GM20000 (cell line): ENCODE measurements at places on chromosomes 7 and 10.

GRCh38 chr7:46352004-46352954 is 431.2 kb upstream of the IGFBP3 start:
- DNase-seq = peak; percentile 34

DNA sequence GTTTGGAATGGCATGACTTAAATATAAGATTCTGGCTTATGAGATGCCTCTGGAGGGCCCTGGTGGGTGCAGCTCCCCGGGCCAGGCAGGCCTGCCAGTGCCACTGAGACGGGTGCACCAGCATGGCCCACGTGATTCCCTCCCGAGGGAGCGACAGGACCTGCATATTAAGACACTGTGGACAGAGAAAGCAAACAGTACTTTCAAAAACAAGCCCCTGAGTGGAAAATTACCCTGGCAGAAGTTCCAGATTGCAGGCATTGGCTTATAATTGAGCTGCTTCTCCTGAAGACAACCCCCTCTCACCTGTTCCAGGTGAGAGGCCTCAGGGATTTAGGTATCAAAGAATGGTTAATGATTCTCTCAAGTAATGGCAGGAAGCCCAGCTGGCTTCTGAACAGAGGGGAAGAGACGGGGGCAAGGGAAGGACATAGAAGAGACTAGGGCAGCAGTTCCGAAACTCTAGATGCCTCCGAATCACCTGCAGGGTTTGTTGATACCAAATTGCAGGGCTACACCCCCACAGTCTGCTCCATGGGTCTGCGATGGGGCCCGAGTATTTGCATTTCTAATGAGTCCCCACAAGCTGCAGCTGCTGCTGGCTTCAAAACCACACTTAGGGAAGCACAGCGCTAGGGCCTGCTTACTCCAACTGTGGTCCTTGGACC is 66.0 kb upstream of the DOCK1 start:
- no peak for DNase-seq

GRCh38 chr7:92699966-92700514 is 109.8 kb upstream of the FAM133B start:
- no peak for DNase-seq

DNA sequence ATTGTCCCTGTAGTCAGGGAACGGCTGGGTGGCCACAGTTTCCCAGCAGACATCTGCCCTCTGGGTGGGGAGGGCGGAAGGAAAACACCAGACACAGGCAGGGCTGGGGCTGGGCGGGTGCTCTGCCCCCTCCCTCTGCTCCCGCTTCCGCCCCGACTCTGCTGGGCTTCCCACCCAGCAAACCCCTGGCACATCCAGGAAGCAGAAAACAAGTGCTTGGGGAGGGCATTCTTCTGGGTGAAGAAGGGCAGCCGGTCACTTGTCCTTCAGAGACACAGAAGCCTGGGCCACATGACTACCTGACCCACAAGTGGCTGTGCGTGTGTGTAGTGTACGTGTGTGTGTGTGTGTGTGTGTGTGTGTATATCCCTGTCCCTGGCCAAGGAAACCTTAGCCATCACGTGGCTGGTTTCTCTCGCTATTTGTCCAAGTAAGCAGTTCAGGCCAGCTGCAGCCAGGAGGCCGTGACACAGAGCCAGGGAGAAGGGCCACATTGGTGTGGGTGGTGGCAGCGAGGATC is 77.9 kb downstream of the ZMIZ1 start:
- no peak for DNase-seq

DNA sequence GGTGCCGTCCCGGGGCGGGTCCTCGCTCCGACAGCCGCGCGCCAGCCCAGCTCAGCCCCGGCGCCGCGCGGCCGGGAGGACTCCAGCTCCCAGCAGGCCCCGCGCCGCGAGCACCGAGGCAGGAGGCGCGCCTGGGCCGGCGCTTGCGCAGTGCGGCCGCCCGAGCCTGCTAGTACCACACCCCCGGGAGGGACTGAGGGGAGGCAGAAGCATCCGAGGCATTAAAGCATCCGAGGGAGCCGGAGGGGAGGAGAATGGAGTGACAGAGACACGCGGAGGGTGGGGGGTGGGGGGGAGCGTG is at the start of gene GRK5:
GRK5 (plus strand) TSS at position 206 of the 301 bp plus-strand sequence. CDS start 347 bp downstream, outside the sequence.
- DNase-seq = peak; percentile 99

DNA sequence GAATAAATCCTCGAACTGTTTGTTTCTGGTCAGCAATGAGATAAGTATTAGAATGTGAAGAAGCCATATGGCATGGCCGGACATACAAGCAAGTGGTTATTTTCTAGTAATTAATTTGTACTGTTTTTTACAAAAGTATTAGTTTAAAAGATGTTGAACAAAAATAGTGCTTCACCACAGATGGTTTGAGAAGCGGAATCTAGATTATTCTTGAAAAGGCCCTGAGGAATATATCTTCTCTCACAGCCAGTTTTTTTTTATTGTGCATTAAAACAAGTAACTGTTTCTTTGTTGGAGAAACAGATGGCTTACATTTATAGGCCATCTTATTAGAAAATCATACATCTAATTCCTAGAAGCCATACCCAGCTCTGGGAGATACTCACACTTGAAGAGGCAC is 153.3 kb downstream of the TMEM26 start:
- no peak for DNase-seq

DNA sequence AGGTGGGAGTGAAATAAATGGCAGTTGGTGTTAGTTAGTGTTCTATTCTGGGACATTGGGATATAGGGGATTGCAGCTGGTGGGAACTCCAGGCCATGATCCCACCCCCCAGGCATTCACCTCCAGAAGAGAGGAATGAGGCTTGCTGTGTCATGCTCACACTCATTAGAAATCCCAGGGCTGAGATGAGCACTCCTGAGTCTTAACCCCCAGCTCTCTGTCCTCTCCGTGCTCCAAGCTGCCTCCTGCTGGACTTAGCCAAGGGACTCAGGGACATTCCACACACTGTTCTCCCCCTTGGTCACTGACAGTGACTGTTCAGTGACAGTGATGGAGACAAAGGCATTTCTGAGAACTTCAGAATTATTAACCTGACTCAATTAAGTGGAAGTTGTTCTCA is 21.5 kb downstream of the CYP26A1 start:
- no peak for DNase-seq

- no peak for DNase-seq
Measured at GRCh38 chr7:66047426-66047825, 28.2 kb upstream of the ASL start.

GRCh38 chr10:113646336-113647201 is 17.3 kb downstream of the NRAP start:
- no peak for DNase-seq

DNA sequence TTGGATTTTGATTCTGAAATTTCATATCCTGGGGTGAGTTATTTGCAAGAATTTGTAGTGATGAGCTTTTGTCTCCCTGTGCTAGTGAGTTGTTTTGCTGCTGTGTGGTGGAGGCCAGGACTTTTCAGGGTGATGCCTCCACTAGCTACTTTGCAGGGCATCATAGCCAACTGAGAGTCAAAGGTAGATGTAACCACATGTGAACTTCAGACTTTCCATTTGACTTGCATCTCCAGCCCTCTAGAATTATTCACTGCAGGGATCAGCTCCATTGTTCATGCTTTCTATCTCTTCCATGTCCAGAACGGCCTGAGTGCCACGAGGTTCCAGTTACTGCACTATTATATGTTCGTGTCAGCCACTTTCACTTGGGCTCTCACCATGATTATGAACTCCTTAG is 534.3 kb downstream of the GRM8 start:
- no peak for DNase-seq

- no peak for DNase-seq
Measured at GRCh38 chr10:94146746-94147145, 153.0 kb downstream of the PLCE1 start.

GRCh38 chr10:15879663-15880062 is 19.4 kb upstream of the MINDY3 start:
- no peak for DNase-seq

- no peak for DNase-seq
Measured at GRCh38 chr10:132920101-132920925, 22.1 kb downstream of the CFAP46 start.

- DNase-seq = no peak
Measured at GRCh38 chr10:69781576-69781975, 20.1 kb upstream of the COL13A1 start.

- DNase-seq = no peak
Measured at GRCh38 chr7:38199154-38199553, 21.1 kb downstream of the STARD3NL start.

- DNase-seq = no peak
Measured at GRCh38 chr7:129796186-129796775, 156.5 kb downstream of the UBE2H start.

GRCh38 chr7:30656006-30656957 is 26.0 kb downstream of the CRHR2 start:
- no peak for DNase-seq

DNA sequence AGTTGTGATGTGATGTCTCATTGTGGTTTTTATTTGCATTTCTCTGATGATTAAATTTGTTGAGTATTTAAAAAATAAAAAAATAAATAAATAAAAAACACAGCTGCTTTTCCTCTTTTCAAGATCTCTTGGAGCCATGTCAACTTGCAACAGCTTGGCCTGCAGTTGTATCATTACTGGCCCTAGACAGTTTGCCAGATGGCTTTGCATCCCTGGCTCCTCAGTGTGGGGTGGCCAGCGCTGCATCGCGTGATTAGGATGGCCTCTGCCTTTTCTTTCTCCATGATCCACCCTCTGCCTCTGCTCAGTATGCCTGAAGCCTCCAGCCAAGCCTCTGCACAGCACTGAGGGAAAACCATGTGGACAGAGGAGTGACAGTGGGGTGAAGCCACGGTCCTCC is 96.8 kb downstream of the PPP1R3C start:
- DNase-seq = no peak

DNA sequence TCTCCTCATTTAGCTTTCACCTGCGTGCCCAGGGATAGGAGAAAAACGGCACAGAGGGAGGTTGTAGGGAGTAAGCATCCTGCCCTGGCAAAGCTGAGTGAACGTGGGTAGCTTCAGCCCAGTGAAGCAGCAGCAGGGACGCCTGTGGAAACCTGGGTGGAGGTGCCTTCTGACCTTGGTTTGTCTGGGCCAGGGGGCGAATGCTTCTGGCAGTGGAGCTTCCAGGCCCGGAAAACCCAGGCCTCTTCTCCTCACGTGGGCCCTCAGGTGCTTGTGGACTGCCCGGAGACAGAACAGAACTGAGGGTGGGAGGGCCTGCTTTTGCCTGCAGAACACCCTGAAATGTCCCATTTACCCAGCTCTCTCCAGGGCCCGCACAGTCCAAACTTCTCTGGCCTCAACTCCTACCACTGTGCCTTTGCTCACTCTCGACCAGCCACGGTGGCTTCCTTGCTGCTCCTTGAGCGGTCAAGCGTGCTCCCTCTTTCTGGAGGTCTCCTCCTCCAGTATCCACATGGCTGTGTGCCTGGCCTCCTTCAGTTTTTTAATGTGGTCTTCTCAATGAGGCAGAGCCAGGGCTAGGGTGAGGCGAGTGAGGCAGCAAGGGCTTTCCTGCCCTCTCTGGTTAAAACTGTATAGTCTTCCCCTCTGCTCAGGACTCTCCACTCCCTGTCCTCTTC is 62.4 kb downstream of the TMEM209 start:
- DNase-seq = no peak

DNA sequence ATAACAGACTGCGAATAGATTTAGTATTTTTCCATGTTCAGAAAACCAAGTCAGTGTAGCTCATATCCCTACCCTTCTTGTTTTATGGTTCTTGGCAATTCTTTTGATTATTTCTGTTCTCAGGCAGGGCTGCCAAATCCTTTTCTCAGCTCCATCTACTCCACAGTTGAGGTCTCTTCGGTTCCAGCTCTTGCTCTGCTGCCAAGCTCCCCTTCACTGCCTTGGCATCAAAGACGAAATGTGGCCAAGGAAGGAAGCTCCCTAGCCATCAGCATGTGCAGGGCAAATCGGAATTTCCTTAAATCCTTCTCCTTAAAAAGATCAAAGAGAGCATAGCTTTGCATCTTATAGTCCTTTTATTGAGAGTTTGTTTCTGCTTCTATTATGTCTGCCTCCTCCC is 116.4 kb upstream of the NOBOX start:
- no peak for DNase-seq

DNA sequence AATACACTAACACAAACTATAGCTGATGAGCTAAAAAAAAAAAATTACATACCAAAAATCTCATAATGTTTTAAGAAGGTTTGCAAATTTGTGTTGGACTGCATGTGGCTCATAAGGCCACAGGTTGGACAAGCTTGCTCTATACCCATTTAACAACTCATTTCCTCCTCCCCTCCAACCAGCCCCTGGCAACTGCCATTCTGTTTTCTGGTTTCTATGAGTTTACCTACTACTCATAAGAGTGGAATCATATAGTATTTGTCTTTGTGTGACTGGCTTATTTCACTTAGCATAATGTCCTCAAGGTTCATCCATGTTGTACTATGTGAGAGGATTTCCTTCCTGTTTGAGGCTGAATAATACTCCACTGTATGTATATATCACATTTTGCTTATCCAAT is 100.4 kb upstream of the ARHGAP21 start:
- DNase-seq = no peak

- DNase-seq = no peak
Measured at GRCh38 chr10:4083509-4084003, 298.5 kb upstream of the KLF6 start.
